Transverse colon (tissue), 4 donors: ENCODE measurements at places on chromosomes 11 and 22. TPM values are rescaled to one million over a fixed set of nuclear protein-coding genes. Genes with fewer than 3 reads are reported as not detected.

Gene GGTLC2
- total RNA-seq: not detected

DNA sequence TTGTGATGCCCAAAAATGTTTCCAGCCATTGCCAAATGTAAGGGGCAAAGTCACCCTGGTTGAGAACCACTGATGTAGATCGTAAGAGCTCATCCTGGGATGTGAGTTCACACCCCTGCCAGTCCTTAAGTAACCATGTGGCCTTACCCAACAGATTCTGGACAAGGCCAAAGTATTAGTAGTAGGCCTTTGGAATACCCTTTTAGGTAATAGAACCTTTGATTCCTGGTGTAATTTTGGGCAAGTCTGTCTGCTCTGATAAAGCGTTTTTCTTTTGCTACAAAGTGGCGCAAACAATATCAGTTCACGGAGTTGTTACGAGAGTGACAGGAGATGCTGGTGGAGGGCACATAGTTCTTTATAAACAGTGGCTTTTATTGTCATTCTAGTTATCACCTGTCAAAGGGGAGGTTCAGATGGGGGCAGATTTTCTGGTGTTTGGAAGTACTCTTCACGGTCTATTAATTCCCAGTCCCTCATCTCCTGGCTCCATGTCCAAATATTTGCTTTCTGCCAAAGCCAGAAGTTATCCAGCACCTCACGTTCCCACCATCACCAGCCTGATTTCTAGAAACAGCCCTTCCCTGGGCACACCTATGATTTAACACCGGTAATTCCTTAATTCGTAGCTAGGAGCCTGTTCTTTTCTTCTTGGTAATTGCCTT lies 73.8 kb upstream of the CRYBB3 start:
- H3K27me3 ChIP-seq: no peaks in the 10 kb centered on the region
- no peaks in the 10 kb centered on the region for H3K36me3 ChIP-seq
- no peak overlapping the region for H3K4me3 ChIP-seq
- no peak for DNase-seq

- no peak for DNase-seq
- H3K27ac ChIP-seq: no peak overlapping the region
- no peaks in the 10 kb centered on the region for H3K4me1 ChIP-seq
Measured at GRCh38 chr11:117287668-117288067, 3.5 kb upstream of the BACE1-AS start.

- H3K27me3 ChIP-seq: no peaks in the 10 kb centered on the region
- H3K4me1 ChIP-seq: no peaks in the 10 kb centered on the region
- no peak for DNase-seq
- H3K4me3 ChIP-seq: no peak overlapping the region
Measured at GRCh38 chr11:95521133-95521542, 268.4 kb downstream of the FAM76B start.

DNA sequence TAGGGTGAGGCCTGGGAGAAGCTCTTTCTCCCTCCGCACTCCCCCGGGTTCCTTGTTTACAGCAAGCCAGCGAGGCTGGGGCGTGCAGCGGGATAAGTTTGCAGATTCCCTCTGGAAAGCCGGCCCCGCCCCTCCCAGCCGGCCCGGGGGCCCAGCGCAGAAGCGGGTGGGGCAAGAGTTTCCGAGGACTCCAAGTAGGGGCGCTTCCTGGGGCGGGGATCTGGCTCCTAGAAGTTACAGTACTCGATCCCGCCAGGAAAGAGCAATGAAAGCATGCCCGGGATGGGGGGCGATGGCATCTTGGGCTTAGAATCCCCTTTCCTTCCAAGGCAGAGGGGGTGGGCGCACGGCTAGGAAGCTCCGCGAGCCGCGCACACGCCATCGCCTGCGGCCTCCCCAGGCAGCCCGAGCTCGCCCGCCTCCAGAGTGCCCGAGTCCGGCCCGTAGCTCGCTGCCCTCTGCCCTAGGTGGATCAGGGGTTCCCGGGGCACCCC lies 385 bp downstream of the TST start:
- H3K27me3 ChIP-seq: no peaks in the 10 kb centered on the region
- peaks cover 73% of the 10 kb centered on the region for H3K4me1 ChIP-seq
- H3K36me3 ChIP-seq: no peaks in the 10 kb centered on the region
- H3K4me3 ChIP-seq: peak overlapping the region; percentile 96
- H3K27ac ChIP-seq: peak overlapping the region; percentile 99
- DNase-seq: peak; percentile 86

GRCh38 chr11:48107188-48107704 lies 109.4 kb upstream of the OR4B1 start:
- peaks cover 60% of the 10 kb centered on the region for H3K4me1 ChIP-seq
- H3K27me3 ChIP-seq: no peaks in the 10 kb centered on the region
- H3K27ac ChIP-seq: no peak overlapping the region
- no peak overlapping the region for H3K4me3 ChIP-seq
- H3K36me3 ChIP-seq: no peaks in the 10 kb centered on the region
- DNase-seq: peak; percentile 57

- peak overlapping the region; percentile 98 for H3K27ac ChIP-seq
- no peaks in the 10 kb centered on the region for H3K27me3 ChIP-seq
- H3K4me3 ChIP-seq: peak overlapping the region; percentile 91
- DNase-seq: peak; percentile 37
Measured at GRCh38 chr11:2990617-2991451, 1.3 kb downstream of the NAP1L4 start.
